ENCODE measurements at places on chromosomes 12 and 14. TPM values are rescaled to one million over a fixed set of nuclear protein-coding genes. Genes with fewer than 3 reads are reported as not detected.

PTPRR gene
- 0.95 TPM for total RNA-seq

TBC1D30 gene
- 12.5 TPM for total RNA-seq

PTGR2 gene
- total RNA-seq: 5.9 TPM

GRCh38 chr14:68734231-68734732 is 58.6 kb downstream of the ZFP36L1 start:
- no peak for DNase-seq

DNA sequence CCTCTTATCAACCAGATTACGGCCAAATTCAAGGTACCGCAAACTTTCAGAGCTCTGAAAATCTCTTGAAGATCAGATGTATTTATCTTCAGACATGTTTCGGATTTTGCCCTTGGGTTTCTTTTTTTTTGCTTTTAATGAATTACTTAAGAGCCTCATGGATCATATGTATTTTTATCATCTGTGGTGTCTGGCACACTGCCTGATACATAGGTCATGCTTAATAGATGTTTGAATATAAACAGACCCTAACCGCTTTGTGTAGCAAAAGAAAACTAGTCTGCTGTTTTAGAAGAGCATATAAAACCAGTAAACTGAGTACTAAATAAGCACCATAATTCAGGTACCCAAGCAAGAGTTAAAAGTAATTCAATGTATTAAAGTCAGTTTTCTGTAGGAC is 20.1 kb upstream of the TBK1 start:
- no peak for DNase-seq

GRCh38 chr12:77392467-77393088 is 327.2 kb upstream of the E2F7 start:
- DNase-seq: no peak

STXBP6 gene
- 19.9 TPM for total RNA-seq

DNA sequence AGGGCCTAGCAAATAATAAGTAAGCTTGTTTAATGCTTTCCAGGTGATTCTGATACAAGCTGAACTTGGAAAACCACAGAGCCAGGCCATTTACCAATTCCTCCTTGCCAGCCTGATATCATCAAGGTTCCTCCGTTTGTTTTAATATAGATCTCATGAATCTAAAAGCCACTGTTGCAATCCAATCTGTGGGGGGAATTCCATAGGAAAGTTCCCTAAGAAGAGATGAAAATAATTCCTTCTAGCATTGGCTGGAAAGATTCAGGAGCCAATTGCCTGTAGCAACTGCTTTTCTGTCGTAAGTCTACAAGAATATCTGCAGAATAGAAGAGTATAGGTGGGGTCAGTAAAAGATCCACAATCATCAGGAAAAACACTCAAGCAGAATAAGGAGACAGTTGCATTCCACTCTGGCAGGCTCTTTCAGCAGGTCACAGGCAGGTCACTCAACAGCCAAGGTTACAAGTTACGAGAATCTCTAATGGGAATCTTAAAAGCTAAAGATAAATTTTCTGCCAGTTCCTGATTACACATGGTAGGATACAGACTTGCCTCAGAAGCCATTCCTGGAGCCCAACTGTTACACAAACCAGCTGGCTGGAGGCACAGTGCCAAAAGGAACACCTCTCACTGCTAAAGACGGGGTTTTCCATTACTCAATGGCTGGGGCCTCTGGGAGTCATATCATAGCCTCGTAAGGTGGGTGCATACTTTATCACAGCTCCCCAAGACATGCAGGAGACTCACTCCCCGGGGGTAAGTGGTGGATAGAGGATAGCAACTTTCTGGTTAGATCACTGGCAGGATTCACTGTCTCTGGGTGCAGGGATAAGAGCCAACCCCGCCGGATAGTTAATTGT is 43.6 kb downstream of the FGD6 start:
- peak; percentile 52 for DNase-seq

ARHGDIB gene
- 185 TPM for total RNA-seq

GRCh38 chr14:51939755-51940301 is 49.5 kb upstream of the RTRAF start:
- DNase-seq: no peak

DNA sequence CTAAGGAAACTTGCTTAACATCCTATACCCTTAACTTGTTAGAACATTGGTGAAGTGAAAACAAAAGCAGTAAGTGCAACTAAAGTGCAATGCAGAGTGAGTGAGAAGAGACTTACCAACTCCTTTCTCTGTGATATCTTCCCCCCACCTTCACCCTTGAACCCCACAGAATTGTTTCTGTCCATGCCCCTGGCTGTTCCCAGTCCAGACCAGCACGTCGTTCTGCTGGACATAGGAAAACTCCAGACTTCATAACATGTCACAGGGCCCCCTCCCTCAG is 91.9 kb downstream of the DAD1 start:
- no peak for DNase-seq

KLHL33 gene
- total RNA-seq: 0.12 TPM

Data from omental fat pad (tissue), 4 donors.